Activated T-helper 1 cell treated with anti-CD3 and anti-CD28 coated beads, Interleukin-2, amount 50 U/mL, for 16 hours (primary cell): ENCODE measurements at places on chromosomes 1 and 21.
A peak's percentile ranks its signal among the peaks of the same experiment; 100 is the strongest.

GRCh38 chr1:68199603-68200002 is 32.7 kb downstream of the WLS start:
- DNase-seq, result no peak

GRCh38 chr1:41917835-41918449 is 780 bp downstream of the HIVEP3 start:
- DNase-seq, result peak; percentile 24

DNA sequence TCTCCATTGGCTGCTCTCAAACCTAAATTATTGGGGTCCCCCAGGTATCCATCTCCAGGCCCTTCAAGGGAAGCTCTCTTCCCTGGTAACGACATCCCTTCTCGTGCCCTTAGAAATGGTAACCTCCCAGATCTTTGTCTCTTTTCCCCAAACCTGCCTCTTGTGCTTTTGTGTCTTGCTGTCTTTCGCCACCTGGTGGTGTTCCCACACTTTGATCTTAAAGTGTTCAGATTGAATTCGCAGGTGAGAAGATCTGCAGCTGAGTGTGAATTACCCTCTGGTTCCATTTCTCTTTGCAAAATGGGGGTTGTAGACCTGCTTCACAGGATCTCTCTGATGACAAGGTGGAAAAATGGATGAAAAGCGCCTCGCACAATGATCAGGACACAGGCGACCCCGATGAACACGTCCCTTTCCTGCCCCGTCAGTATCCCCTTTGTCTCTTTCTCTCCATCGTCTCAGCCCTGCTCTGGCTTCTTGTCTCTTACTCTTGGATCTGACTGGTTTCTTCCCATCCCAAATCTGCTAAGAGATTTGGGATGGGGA is 53.1 kb downstream of the DOP1B start:
- DNase-seq, result no peak

DNA sequence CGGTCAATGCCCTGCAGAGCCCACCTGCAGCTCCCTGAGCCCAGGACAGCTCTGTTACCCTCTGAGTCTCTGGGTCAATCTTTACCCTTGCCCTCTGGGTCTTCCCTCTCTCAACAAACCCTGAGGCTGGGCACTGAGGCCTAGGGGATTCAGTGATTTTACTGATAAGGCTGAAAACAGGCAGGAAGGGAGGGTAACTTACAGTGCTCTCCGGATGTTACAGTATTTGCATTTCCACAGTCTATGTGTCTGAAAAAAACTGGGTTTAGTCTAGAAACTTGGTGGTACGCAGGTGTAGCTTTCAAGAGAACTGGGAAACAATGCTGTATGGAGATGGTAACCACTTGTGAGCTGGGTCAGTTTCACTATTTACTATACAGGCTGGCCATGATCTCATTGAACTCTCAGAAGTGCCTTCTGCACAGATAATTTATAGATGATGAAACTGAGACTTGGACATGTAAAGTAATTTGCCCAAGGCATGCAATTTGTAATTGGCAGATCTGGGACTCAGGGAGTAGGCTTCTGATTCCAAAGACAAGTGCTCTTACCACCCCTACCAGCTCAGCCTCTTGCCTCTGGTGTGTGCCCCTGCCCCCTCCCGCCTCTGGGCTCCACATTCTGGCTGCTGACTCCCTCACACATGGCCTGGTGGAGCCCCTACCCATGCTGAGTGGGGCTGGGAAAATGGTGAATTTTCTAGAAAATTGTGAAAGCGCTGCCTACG is 48.8 kb downstream of the TENT5C start:
- no peak for DNase-seq

GRCh38 chr1:190399233-190399632 is 78.4 kb downstream of the BRINP3 start:
- DNase-seq, result no peak

- no peak for DNase-seq
These were observed 58.6 kb downstream of the MEGF6 start for GRCh38 chr1:3552751-3553150.
